ENCODE measurements at places on chromosomes 6 and 20. TPM values are rescaled to one million over a fixed set of nuclear protein-coding genes. Genes with fewer than 3 reads are reported as not detected.

Gene HLA-DOB
- 0.72 TPM for total RNA-seq

Gene CRYBG1
- 31.8 TPM for total RNA-seq

Gene PTGIS
- total RNA-seq: 7.9 TPM

Gene TSHZ2
- 0.76 TPM for total RNA-seq

Gene ANKRD66
- total RNA-seq: not detected
